Cardiac atrium fibroblast (primary cell): ENCODE measurements at places on chromosomes 12 and 14. TPM values are rescaled to one million over a fixed set of nuclear protein-coding genes. Genes with fewer than 3 reads are reported as not detected.

Gene CEBPE
- not detected in 2 replicates for total RNA-seq

Gene KRT72
- total RNA-seq: not detected in 2 replicates

Gene CCDC198
- not detected in 2 replicates for total RNA-seq

Gene C3AR1
- not detected in 2 replicates for total RNA-seq

Gene SNRNP35
- total RNA-seq: 4.2 and 10.4 TPM in 2 replicates

Gene RSRC2
- 31.3 and 31.4 TPM in 2 replicates for total RNA-seq

Gene IL22
- total RNA-seq: not detected in 2 replicates

Gene PRKD1
- total RNA-seq: 25.3 TPM in 2 replicates

Gene SUOX
- 8.3 and 12.3 TPM in 2 replicates for total RNA-seq

Gene PLD4
- total RNA-seq: not detected in 2 replicates

Gene CIROP
- total RNA-seq: not detected in 2 replicates

Gene NPFF
- not detected in 2 replicates for total RNA-seq

Gene RAB15
- 7.0 and 7.6 TPM in 2 replicates for total RNA-seq

Gene PLXNC1
- total RNA-seq: 1.4 and 2.3 TPM in 2 replicates

Gene LTB4R2
- 1.4 and 2.1 TPM in 2 replicates for total RNA-seq

Gene IL23A
- total RNA-seq: 1.6 TPM in 1 of 2 replicates, not detected in the other

Gene SMIM41
- total RNA-seq: not detected in 2 replicates
